ENCODE measurements at places on chromosomes 7 and 10.

DNA sequence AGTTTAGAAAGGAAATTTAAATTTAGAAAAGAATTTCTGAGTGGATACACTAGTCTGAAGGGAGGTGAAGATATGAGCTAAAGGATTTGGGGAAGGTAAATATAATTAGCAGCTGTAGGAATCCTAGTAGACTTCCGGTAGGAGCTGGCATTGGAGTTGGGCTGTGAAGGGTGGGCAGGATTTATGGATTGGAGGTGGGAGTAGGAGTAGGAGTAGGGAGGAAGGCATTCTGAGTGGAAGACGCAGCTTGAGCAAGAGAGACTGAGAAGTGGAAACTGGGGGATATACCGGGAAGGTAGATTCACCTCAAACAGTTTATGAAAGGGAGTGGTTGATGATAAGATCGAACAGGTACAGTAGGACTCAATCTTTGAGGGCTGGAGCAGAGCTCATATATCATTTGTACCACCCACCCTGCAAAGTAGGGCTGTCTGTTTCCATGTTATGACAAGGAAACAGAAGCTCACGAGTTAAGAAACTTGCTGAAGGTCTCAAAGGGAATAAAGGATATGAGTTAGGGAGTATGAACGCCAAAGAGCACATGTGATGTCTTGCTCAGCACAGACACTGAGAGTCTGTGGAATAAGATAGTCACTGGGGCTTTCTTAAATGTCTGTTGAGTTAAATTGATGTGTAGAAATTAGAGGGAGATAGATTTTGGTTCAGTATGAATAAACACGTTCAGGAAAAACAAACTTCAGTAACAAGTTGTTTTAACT lies 81.6 kb downstream of the RPS24 start:
- DNase-seq = no peak

DNA sequence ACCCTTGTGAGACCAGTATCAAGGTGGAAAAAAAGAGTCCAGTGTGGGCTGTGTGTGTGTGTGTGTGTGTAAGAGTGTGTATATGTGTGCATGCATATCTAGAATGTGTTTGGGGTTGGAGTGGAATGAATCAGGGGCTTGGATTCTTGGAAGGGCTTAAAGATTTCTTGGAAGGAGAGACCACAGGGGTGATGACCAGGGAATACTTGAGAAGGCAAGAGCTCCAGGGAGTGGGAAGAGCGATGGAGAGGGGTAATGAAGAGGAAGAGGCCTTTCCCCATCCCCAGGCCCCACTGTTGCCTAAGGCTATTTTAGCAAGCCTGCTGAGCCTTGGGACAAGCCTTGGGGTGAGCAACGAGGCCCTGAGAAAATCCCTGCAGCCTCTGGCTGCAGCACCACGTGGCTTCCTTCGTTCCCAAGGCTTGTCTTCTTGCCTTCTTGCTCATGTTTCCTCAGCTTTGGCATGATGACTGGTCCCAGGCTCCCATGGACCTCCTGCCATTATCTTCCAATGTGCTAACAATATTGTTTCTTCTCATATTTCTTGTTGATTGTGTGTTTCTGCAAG lies 663.4 kb downstream of the INHBA start:
- no peak for DNase-seq

GRCh38 chr7:15836041-15836440 lies 149.6 kb upstream of the MEOX2 start:
- DNase-seq = no peak

- no peak for DNase-seq
These were observed 158.1 kb upstream of the KMT2E start for GRCh38 chr7:104855861-104856260.

GRCh38 chr10:72424561-72424960 lies 69.8 kb upstream of the DNAJB12 start:
- no peak for DNase-seq

DNA sequence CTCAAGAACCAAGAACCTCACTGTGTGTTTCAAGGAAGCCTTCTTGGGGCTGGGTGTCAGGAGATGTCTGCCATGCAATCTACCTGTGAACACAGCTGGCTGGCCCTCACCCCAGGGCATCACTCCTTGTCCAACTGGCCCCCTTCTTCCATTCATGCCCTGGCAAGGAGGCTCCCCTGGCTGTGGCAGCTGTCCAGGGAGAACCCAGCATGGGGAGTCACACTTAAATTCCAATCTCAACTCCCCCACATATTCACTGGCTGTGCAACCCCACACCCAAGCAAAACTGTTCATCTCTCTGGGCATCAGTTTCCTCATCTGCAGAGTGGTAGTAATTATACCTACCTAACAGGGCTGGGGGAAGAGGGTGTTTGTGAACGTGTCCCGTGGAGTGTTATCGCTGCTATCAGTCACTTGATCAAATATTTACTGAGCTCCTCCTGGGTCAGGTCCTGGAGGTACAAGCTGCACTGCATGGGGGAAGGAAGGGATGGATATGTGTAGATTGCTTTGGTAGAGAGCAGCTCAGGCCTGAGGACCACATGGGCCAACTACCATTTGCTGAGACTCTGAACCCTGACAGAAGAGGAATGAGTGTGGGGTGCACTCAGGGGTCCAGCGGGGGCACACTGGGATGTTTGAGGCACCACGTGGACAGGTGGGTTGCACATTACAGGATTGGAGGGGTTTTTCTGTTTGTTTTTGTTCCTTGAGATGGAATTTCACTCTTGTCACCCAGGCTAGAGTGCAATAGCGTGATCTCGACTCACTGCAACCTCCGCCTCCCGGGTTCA lies 2.1 kb upstream of the GPRIN2 start:
- DNase-seq = no peak

DNA sequence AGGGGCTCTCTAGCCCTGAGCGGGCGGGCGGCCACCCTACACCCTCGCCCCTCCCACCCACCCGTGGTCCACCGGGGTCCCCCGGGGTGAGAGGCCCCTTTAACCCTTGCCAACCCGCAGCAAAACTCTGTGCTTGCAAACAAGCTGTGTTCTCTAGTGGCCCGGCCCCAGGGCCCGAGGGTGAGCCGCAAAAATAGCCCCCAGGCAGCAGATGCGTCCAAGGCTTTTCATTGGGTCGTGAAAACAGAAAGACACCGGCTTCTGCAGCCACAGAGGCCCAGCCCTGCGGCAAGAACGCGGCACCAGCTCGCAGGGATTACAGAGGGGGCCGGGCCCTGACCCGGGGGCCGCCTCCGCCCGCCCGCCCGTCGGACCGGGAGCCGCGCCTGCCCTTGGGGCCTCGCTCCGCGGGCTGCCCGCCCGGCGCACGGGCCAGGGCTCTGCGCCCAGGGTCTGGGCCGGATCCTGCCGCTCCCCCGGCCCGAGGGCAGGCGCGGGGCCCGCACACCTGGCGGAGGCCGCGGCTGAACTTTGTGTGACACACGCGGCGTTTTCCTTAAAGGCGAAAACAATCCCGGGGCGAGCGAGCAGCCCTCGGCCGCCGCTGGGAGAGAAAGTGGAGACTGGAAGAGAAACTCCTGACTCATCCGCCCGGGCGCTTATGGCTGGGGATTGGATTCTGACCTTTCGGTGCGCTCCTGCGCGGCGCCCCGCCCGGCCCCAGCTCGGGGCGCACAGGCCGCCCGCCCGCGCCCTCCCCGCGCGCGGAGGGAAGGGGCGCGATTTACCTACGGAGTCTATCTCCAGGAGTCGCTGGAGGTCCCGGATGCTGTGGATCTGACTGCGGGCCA lies 2.8 kb downstream of the PDGFA start:
- DNase-seq = no peak

DNA sequence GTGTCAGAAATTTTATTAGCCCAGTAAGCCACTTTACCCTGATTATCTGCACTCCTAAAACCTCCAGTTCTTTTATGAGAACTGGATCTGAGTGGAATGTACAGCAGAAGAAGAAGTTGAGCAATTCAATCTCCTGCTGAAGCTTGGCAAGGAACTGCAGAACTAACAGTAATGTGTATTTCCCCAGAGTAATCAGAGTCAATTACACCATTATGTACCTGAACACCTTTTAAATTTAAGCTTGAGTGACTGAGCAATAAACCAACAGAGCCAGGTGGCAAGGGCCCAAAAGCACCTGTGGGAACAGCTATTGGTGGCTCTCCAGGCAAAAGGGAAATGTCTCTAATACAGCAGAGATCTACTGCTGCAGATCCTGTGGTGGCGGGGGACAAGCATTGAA lies 40.1 kb upstream of the AKR1C2 start:
- DNase-seq = no peak

DNA sequence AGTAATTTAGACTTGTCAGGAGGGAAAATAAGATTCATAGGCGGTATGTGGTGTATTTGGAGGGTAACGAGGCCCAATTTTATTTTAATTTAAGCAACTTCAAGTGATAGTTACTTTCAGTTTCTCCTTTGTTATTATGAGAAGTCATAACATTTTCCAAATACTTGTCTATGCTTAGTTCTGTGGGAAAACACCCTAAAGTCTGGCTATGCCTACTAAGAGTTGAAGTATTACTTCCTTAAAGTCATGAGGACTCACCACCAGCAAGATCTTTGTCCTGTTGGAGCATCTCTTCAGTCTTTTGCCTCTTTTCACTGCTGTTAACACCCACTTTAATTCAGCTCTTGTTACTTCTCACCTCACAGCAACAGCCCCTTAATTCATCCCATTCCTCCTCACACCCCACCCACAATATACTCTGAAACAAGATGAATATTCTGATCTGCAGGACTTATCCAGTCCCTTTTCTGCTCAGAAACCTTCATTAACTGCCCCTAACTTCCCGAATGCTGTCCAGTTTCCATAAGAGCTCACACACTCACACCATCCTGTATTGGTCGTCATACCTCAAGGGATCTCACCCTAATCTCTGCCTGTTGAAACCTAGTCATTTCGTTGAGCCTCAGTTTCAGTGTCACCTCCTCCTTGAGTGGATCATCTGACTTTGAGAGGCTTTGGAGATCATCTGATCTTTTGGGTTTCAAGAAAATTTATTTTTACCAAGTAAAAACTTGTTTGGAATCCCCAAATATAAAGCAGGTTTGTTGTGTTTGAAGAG lies 61.3 kb downstream of the DNAH11 start:
- DNase-seq = no peak

- DNase-seq = no peak
These were observed 86.1 kb downstream of the TRIM24 start for GRCh38 chr7:138546064-138546619.

DNA sequence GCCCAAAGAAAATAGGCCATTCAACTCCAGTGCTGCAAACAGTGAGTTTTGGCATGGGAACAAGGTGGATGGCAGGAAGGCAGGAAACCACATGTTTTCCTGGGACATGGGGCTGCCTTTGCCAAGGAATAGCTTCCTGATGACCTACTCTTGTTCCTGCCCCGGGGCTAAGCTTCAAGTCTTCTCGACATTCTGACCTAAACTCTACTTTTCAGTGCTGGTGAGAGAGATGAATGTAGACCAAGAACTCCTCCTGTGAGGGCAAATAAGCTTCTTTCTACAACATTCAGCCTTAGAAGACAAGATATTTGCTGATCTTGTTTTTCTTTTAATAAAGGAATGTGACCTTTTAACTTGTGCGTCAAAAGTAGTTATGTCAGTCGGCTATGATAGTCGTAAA lies 199.0 kb downstream of the GPR37 start:
- no peak for DNase-seq

- peak; percentile 34 for DNase-seq
These were observed 473 bp downstream of the PPP1R9A start for GRCh38 chr7:94907811-94908322.

DNA sequence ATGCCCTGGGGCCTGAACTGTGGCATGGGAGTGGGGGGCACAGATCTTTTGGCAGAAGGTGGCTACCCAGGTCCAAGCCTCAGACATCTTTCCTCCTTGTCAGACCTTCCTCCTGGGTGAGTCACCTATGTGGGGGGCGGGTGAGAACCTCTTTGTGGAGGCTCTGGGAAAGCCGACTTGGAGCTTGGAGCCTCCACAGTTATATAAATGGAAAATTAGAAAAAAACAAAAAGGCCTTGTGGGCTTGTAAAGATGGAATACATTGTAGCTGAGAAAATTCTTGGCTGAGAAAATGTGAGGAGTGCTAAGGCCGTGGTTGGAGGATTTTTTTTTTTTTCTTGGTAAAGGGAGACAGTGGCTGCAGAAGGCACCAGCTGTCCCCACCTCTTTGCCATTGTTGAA lies 292.5 kb downstream of the CCDC3 start:
- DNase-seq = no peak

DNA sequence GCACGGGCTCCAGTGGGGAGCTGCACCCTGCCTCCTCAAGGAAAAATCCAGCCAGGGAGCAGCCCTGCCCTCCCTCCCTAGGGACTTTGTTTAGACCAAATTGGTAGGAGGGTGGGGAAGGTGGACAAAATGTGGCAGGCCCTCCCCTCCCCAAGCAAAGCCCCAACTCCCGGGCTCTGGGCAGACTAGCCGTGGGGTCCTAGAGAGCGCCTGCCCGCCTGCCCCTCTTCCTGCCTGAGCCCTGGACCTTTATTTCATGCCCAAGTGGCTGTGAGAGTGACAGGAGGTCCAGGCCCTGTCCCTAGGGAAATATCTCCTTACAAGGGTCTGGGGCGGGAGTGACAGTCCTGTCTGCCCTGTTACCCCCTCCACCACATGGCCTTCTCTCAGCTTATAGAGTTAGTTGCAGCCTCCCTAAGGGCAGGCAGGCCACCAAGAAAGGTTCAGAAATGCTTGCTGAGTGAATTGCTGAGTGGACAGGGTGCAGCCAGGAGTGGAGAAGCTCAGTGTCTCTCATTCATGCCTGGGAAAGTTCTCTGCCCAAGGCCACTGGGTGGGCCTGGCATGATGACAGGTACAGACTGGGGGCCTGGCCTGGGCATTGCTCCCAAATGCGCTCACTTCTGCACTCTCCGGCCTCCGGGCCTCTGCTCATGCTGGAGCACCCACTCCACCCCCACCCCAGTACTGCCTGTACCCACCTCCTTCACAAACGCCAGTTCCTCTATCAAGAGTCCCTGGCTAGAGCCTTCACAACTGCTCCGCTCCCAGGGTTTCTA lies 25.2 kb downstream of the DNAJB12 start:
- DNase-seq = no peak

DNA sequence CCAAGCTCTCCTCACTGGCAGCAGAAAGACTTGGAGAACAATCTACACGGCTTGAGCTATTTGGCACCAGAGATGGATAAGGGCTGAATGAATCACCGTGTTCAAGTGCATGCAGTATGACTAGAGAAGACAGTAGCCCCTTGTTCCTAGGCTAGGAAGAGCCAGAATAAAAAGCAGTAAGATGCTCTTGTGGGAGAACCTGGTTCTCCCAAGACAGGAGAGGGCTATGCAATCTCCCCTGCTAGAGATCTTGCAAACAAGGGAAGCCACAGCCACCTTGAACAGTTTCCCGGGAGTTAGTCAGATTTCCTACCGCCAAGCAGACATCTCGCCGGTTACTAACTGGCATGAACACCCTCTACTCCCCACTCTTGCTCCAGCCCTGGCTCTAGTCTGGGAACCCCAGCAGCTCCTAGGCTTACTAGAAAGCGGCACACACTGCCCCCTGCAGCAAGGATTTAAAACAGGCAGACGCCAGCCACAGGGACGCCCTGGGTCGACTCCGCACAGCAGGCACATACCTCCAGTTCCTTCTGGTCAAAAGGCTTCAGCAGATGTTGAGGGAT lies 107.3 kb downstream of the SMURF1 start:
- DNase-seq = no peak

GRCh38 chr7:69115788-69116187 lies 482.5 kb upstream of the AUTS2 start:
- no peak for DNase-seq

GRCh38 chr7:131108212-131108940 lies 219.3 kb upstream of the MKLN1 start:
- no peak for DNase-seq
